ENCODE measurements at places on chromosomes 6 and 20.

GRCh38 chr6:83260577-83260976 is 67.4 kb downstream of the RWDD2A start:
- no peak for DNase-seq

GRCh38 chr6:125511809-125512396 is 210.1 kb upstream of the HDDC2 start:
- no peak for DNase-seq

GRCh38 chr6:117329926-117330325 is 64.6 kb downstream of the VGLL2 start:
- DNase-seq = no peak

DNA sequence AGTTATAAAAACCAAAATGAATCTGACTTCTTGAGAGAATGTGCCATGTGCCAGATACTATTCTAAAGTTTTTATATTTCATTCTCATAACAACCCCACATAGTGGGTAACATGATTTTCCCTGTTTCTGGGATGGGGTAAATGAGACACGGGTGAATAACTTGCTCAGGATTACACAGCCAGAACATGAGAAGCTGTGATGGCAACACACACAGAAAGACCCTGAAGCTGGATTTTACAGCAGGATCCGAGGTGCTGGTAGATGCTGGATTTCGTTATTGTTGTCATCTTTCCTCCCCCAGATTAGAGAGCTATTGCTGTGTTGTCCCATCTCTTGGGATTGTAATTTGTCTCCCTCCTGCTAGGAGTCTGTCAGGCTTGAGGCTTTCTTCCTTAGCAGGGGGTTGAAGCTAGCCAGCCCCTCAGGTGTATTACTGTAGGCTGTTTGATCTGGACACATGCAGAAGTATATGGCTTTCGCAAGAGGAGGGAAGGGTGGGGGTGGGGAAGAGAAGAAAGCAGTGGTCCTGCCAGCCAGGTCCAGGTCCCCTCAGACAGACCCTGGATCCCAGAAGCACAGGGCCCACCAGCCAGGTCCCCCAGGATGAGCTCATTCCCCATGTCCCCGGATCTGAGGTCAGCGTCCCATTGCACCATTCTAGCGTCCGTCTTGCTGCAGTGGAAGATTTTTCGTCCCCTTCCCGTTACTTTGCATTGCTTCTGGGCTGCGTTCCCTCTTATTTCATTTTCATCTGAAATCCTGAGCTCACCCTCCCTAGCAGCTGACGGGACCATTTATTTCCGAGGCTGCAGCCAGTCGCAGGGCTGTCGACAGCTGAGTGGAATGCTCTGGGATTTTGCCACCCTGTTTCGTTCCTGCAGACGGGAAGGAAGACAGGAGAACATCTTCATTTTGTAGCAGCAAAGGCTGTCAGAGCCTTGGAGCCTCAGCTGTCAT is 7.3 kb upstream of the KCNG1 start:
- no peak for DNase-seq

DNA sequence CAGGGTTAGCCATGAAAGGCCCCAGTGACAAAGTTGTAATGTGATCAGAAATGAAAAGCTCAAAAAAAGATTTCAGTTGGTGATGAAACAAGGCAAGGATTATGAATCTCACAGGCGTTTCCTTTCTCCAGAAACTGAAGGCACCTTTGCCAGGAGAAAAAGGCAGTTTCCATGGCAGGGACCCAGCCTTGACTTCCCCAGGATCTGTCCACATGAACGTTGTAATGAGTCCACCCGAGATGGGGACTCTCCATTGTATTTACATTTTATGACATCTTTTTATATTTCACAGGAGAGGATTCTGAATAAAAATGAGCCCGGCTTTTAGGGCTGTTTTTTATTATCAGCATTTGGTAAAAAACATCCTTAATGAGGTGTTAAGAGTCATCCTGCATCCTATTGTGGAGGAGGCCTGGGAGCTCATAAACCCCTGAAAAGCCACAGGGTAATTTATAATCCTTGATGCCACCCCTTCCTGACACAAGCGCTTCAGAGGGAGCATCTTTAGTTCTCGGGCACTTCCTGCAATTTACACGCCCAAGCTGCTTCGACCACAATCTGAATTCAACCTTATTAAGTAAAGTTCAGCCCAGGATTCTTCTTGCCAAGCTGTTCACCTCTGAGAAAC is 74.1 kb upstream of the SALL4 start:
- no peak for DNase-seq

- no peak for DNase-seq
Measured at GRCh38 chr6:16105854-16106253, 23.0 kb upstream of the MYLIP start.

GRCh38 chr6:75167851-75168250 is 38.0 kb downstream of the COL12A1 start:
- DNase-seq = no peak

GRCh38 chr20:13231031-13231752 is 10.1 kb downstream of the ISM1 start:
- no peak for DNase-seq

- no peak for DNase-seq
Measured at GRCh38 chr20:47067776-47068175, 173.1 kb downstream of the EYA2 start.

GRCh38 chr6:53090576-53090975 is 25.4 kb downstream of the FBXO9 start:
- no peak for DNase-seq

- DNase-seq = no peak
Measured at GRCh38 chr6:39561536-39562266, 163.5 kb downstream of the KIF6 start.

DNA sequence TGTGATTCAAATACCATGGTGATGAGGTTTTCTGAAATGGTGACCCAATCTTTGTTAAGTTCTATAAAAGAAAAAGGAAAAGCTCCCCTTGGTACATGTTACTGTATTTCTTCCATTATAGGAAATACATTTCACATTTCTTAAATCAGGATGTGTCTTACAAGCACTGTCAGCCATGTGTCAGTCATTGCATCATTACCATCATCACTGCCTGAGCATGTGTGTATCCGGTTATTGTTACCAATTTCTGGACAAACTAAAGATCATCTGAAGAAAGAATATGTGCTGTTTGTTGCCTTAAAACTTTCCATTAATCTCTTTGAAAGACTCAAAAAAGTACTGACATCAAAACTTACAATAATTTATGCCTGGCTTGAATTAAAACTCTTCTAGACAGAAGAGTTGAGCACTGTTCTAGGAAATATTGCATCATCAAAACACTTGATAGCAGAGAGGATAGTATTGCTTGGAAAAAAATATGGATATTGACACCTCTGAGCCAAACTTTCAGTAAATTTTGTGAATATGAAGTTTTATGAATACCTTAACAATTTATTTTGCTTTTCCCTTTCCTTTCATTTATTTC is 7.1 kb upstream of the TSPYL1 start:
- DNase-seq = no peak

DNA sequence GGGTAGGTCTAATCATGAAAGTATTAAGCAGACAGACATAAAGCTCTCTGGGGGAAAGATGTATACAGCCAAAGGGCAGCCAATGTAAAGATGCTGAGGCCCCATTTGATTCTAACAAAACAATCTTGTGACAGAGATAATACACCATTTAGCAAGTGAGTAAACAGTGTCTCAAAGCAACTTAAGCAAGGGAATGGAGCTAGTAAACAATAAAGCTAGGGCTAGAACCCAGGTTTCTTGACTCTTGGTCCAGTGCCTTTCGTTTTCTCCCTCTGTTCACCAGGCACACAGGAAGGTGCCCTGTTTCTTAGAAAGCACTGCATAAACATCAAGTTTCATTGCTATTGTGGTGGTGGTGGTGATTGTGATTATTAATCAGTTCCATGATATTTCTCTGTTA is 5.1 kb downstream of the ELOVL2 start:
- DNase-seq = no peak

Measured in GM12878 (cell line).